BJ (cell line): ENCODE measurements at places on chromosomes 5 and 9. TPM values are rescaled to one million over a fixed set of nuclear protein-coding genes. Genes with fewer than 3 reads are reported as not detected.

The FGD3 gene
- not detected in 2 replicates for polyA plus RNA-seq

The CD72 gene
- polyA plus RNA-seq: 1.1 and 1.7 TPM in 2 replicates

The RNF183 gene
- not detected in 2 replicates for polyA plus RNA-seq

The AUH gene
- 4.1 and 5.9 TPM in 2 replicates for polyA plus RNA-seq

The PAEP gene
- polyA plus RNA-seq: not detected in 2 replicates
